CD4-positive, alpha-beta T cell treated with Interleukin-15 for 4 hours (primary cell): ENCODE measurements at places on chromosomes 5 and 9.

GRCh38 chr5:40735609-40736008, 20.2 kb downstream of the TTC33 start:
- DNase-seq: no peak

- DNase-seq: no peak
Measured at GRCh38 chr9:135336722-135337527, 142.7 kb upstream of the PPP1R26 start.

DNA sequence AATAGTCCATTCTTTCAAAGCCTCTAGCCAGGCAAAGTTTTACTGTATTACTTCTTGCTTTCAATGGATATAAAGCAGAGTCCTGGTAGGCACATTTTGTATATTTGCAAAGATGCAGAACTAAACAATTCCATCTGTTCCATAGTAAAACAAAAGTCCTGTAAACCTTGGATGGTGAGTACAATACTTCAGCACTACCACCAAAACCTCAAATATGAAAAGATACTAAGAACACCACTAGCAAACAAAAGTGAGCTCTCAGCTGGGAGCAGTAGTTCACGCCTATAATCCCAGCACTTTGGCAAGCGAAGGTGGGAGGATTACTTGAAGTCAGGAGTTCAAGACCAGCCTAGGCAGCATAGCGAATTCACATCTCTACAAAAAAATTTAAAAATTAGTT, 195.0 kb downstream of the MSX2 start:
- no peak for DNase-seq

GRCh38 chr9:100455470-100455869, 17.5 kb upstream of the TMEFF1 start:
- DNase-seq: no peak

- no peak for DNase-seq
Measured at GRCh38 chr5:116651653-116652052, 77.0 kb upstream of the SEMA6A start.

DNA sequence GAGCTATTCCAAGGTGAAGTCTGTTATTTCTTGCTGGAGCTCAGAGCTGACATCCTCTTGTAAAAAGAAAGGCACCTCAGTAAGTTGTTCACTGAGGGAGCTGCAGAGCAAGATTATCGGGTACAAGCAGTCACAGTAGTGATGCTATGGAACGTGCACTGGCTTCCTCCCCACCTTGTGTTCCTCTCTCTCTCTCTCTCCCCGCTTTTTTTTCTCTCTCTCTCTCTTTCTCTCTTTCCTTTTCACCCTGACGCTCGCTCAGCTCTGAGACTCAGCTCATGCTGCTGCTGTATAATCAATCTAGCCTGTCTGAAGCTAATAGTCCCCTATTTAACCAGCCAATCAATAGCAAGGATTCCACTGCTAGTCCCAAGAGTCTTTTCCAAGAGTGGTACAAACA, 587.6 kb upstream of the CDH18 start:
- no peak for DNase-seq

DNA sequence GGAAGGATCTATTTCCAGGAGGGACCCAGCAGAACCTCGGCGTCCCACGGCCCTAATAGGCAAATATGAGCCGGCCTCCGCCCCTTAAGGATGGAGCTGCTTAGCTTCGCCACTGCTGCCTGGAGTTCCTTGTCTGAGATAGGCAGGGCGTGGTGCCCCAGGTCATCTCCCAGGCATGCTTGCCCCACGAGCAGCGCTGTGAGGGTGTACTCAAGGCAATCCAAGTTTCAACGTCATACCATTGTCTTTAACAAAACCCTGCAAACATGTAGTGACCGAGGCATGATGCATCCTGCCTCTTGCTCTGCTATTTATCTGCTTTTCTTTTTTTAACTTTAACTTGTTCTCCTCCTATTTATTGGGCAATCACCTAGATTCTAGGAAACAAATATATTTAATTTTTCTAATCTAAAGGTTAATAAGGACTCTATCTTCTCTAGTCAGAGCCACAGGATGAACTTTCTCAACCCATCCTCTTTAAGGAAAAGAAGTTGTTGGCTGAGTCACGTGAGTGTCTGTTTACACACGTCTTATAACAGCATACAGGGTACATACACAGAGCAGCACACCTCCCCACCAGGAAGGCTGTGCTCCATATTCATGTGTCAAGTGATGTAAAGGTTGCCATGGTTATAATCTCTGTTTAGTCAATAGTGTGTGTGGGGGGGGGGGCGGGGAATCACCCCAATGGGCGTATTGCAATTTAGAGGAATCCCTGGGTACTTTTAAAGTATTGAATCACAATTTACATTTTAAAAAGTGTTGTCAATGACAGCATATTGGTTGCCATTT, 27.3 kb upstream of the ZSWIM6 start:
- no peak for DNase-seq
